ENCODE measurements at places on chromosomes 5 and 9.

- DNase-seq = no peak
These were observed 266.8 kb upstream of the ACTBL2 start for GRCh38 chr5:57749396-57749795.

DNA sequence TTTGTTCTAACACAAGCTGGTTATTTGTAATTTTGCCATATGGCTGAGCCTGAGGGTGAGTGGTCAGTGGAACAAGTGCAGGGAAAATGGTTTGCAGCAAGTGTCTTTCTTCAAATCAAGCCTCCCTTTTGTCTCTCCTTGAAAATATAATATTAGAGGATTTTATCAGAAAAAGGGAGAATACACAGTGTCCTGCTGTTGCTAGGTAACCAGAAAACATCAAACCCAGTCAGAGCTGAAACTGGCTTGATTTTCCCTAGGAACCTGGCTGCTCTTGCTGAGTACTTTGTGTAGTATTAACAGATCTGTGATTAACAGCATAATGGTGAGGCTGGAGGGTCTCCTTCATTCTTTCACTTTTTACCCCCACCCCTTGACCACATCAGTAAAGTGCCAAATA is 314.0 kb downstream of the ARHGEF28 start:
- DNase-seq = no peak

GRCh38 chr5:149216496-149216895 is 55.2 kb upstream of the AFAP1L1 start:
- no peak for DNase-seq

DNA sequence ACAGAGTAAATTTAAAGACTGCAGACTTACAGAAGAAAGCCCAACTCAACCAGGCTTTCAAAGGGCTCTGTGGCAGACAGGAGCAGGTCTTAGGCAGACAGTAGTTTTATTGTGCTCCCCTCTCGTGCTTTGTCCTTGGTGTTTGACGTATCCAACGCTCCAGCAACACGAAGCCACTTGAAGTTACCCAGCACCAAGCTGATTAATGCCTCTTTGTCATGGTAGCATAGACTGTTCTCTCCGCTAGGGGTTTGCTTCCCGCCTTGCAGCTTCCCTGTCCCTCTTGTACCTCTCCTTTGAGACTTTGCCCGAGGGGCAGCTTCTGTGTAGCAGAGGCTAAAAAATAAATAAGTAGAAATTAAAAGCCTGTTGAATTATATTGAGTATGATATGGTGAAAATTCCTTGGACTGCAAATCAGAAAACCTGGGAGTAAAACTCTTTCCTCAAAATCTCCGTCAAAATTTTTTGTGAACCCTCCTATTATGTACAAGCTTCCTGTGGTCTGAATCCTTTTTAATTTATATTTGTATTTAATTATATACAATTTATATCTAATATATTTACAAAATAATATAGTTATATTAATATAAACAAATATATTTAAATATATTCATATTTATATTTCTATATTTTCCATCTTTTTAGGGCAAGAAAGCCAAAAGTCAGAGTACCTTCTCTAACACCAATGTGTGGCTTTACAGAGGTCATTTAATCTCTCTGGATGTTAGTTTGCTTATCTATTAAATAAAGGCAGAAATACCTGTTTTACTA is 405.4 kb downstream of the DMAC1 start:
- DNase-seq = no peak

GRCh38 chr5:150340614-150341255 is 16.8 kb upstream of the TCOF1 start:
- no peak for DNase-seq

DNA sequence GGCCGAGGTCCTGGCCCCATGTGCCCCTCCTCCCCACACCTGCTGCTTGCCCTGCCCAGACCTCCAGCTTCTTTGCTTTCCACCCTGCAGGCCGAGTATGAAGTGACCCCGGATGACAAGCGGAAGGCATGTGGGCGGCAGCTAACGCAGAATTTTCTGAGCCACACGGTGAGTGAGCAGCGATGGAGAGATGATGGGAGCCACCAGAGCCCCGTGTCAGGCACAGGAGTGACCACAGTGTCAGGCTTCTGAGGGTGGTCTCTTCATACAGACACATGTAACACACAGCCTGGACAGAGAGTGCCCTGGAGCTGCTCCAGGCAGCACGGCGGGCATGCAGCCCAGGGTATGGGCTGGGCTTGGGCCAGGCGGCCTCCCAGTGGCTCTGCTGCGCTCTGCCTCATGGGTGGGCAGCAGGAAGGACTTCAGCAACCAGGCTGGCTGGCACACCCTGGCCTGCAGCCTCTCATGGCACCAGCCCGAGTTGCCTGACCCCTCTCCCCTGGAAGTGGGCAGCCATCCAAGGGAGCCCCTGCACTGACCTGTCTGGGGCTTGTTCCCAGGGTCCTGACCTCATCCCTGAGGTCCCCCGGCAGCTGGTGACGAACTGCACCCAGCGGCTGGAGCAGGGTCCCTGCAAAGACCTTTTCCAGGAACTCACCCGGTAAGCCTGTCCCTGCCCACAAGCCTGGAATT is 5.8 kb downstream of the GRK6 start:
- no peak for DNase-seq

- DNase-seq = no peak
These were observed 10.9 kb downstream of the PTPN3 start for GRCh38 chr9:109487247-109487646.

- no peak for DNase-seq
These were observed 55.3 kb upstream of the RAD23B start for GRCh38 chr9:107227774-107228173.

DNA sequence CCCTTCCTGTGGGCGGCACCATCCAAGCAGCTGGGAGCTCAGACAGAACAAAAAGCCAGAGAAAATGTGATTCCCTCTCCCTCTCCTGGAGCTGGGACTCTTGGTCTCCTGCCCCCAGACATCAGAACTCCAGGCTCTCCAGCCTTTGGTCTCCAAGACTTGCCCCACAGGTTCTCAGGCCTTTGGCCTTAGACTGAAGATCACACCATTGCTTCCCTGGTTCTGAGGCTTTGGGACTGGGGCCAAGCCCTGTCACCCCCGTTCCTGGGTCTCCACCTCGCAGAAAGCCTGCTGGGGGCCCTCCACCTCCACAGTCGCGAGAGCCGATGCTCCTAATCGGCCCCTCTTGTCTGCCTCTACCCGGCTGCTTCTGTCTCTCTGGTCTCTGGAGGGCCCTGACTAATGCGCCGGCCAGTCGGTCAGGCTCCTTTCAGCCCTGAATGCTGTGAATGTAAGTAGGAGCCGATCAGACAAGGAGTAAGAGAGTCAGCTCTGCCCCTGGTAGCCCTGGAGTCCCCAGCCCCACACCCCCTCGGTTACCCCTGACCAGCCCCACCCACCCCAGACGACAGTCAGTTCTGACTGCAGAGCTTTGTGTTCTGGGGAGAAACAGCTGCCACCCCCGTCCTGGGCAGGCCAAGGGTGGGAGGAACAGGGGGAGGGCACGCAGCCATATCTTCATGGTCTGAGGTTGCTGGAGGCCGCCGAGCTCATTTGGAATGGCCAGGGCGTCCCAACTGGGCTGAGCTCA is 57.5 kb downstream of the VAV2 start:
- DNase-seq = no peak

GRCh38 chr9:134643222-134643671 is 1.6 kb downstream of the COL5A1 start:
- DNase-seq = no peak

DNA sequence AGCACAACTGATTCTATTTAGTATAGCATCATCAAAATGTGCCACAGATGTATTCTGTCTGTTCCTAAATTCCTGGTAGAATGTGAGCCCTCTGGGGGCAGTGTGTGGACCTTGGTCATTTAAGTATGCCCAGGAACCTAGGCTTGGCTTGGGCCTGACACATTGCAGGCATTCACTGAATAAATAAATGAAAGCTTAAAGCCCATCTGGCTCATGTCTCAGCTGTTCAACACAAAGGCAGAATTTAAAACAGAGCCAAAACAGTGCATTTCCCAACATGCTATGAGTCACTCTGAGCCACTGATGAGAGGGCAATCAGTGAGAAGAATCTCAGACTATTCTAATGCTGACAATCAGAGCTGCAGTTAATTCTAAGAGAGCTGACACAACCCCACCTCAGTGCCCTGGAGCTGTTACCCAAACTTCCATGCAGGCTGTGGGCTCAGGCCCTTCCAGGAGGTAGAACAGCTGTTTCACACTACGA is 8.1 kb downstream of the FAM193B start:
- DNase-seq = peak; percentile 82

DNA sequence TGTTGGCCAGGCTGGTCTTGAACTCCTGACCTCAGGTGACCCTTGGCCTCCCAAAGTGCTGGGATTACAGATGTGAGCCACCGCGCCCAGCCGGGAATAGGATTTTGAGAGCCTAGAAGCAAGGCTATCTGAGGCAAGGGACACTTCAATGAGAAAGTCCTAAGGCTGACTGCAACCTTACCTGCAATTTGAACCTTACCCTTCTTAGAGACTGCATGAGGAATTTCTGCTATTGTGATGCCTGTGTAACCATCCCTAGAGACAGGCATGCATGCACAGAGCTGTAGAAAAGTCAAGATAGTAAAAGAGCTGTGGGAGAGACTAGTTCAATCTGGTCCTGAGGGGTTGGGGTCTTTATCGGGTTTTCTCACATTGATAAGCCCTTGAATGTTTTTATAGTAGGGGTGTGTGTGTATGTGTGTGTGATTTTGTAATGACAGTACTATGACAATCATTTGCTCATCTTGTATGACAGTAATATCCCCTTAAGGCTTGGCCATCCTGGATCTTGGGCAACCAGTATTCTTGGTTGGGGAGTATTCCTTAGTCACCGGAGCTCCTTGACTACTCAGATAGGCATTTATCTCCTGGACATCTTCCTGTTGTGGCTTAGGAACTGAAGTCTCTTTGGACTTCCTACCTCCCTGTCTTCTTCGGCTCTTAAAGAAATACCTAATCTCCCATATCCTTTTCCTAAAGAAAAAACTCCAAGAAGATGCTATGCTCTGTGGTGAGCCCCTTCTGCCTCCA is 11.2 kb downstream of the DNAJB5 start:
- no peak for DNase-seq

- DNase-seq = no peak
These were observed 240.9 kb downstream of the GAS1 start for GRCh38 chr9:86706391-86706790.

DNA sequence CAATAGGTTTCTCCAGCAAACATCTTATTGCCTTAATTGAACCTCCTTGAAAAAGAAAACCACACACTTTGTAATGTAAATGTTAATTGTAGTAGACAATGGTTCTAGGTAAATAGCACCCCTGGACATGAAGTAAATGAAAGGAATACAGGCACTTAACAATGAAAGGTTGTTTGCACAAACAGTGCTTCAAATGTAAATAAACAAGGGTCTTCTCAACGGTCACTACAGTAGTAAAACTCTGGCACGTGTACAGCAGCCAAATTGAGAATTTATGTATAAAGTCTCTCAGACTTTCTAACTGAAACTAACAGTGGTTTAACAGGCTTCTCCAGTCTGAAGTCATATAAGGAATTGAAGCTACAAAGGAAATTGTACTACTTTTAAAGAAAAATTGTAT is 218.3 kb downstream of the MEF2C start:
- DNase-seq = no peak

Measured in tibial artery (tissue), 4 donors.